ENCODE measurements at places on chromosomes 12 and 14. TPM values are rescaled to one million over a fixed set of nuclear protein-coding genes. Genes with fewer than 3 reads are reported as not detected.

- H3K4me1 ChIP-seq = no peaks in the 10 kb centered on the region
- no peak for DNase-seq
- H3K27ac ChIP-seq = no peak overlapping the region
- no peaks in the 10 kb centered on the region for H3K27me3 ChIP-seq
- no peaks in the 10 kb centered on the region for H3K36me3 ChIP-seq
Measured at GRCh38 chr14:56002342-56002741, 115.9 kb upstream of the PELI2 start.

DNA sequence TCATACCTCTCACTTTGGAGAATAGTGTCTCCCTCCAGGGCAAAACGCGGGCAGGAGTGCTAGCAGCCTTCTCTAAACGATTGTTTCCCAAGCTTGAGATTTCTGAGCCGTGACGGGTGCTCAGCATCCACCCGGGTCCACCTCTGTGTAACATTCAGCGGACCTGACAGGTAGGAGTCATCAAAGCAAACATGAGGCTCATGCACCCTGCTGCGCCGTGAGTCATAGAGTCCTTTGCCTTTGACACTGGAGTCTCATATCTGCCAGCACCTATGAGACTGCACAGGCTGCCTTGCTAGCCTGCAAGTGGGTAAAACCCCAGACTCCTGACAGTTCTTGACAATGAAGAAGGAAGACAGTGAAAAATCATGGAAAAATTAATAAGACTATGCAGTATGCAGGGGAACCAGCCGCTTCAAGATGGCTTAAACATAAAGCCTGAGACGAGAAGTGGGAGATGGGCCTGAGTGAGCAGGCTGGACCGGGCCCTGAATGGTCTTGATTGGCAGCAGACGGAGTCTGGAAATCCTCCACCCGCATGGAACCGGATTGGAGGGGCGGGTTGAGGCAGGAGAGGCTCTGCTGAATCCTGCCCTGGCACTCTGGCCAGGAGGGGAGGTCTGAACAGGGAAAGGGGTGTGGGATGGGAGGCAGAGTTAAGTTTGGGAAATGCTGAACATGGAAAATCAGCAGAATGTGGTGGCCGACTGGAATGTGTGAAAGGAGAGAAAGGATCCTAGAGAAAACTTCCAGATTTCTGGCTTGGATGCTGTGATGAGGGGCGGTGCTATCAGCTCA lies 54.2 kb downstream of the LGMN start:
- H3K27ac ChIP-seq = no peak overlapping the region
- no peaks in the 10 kb centered on the region for H3K36me3 ChIP-seq
- H3K27me3 ChIP-seq = no peaks in the 10 kb centered on the region
- no peak overlapping the region for H3K4me3 ChIP-seq

DNA sequence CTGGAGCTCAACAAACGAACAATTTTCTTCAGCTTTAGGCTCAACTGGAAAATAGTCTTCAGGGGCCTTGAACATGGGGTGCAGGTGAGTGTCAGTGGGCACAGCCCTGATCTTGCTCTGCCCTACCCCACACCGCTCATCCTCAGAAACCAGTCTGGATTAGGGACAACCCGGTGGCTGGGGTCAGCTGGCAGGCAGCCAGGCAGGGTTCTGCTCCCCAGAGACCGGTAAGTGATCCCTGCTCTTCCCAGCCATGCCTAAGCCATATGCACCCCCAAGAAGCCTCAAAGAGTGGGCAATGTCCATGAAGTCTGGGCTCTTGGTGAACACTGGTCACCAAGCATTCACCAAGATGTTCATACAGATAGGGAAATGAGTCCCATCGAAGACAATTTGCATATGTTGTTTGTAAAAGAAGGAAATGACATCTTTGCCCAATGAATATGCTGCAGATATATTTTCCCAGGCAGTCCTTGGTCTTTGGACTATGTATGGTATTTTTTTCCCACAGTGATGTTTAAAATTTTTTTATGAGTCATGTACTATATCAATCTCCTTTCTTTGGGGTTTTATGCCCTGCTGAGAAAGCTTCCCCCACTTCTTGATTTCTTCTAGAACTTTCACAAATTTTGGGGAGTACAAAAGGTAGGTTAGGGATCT lies 63.9 kb upstream of the VASH1 start:
- H3K4me3 ChIP-seq = no peak overlapping the region
- H3K27me3 ChIP-seq = no peaks in the 10 kb centered on the region
- H3K36me3 ChIP-seq = no peaks in the 10 kb centered on the region
- no peak for DNase-seq

DNA sequence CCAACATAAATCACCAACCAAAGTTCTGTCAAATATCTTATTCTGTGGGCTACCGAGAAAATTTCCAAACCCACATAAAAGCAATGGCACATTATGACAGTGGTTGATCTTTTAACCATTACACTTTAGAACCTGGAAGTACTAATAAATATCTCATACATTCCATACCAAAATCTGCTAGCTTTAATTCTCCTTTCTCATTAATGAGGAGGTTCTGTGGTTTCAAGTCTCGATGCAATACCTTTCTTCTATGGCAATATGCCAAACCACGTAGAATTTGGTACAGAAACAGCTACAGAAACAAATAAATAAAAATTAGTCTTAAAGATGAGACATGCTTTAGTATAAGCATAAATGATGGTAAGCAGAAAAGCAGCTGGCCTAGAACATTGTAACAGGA lies 100.7 kb downstream of the ELK3 start:
- no peak overlapping the region for H3K4me3 ChIP-seq
- H3K27me3 ChIP-seq = no peaks in the 10 kb centered on the region
- H3K27ac ChIP-seq = no peak overlapping the region

DNA sequence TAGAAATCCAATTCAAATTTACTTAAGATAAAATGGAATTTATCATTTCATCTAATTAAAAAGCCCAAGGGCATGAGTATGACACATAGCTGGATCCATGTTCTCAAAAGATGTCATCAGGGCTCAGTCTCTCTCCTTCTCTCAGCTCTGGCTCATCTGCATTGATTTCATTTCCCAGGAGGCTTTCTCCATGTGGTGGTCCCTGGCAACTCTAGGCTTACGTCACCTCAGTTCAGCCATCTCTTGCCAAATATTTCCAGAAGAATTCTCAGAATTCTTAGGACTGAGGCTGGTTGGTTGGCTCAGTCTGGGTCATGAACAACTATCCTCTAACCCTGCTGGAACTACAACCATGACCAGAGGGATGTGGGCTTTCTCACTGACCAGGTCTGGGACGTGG lies 65.3 kb downstream of the FOS start:
- DNase-seq = no peak
- no peaks in the 10 kb centered on the region for H3K27me3 ChIP-seq
- no peaks in the 10 kb centered on the region for H3K4me1 ChIP-seq
- no peak overlapping the region for H3K27ac ChIP-seq
- H3K36me3 ChIP-seq = no peaks in the 10 kb centered on the region
- no peak overlapping the region for H3K4me3 ChIP-seq

DNA sequence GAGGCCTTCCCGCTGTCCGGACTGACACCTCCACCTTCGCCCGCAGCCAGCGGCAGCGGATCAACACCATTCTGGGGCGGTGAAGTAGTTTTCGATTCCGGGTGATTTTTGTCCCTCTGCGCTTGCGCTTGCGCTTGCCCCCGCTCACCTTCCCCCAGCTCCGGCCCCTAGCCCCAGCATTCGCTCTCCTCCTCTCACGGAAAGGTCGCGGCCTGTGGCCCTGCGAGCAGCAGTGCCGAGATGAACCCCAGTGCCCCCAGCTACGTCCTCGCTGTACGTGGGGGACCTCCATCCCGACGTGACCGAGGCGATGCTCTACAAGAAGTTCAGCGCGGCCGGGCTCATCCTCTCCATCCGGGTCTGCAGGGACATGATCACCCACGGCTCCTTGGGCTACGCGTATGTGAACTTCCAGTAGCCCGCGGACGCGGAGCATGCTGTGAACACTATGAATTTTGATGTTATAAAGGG lies 22.7 kb upstream of the SRGAP1 start:
- no peaks in the 10 kb centered on the region for H3K4me1 ChIP-seq
- no peak for DNase-seq
- H3K36me3 ChIP-seq = no peaks in the 10 kb centered on the region
- H3K27me3 ChIP-seq = no peaks in the 10 kb centered on the region
- peak overlapping the region; percentile 20 for H3K4me3 ChIP-seq

GRCh38 chr12:21773806-21774205 lies 700 bp downstream of the KCNJ8 start:
- no peak for DNase-seq
- H3K4me3 ChIP-seq = peak overlapping the region; percentile 6
- H3K36me3 ChIP-seq = no peaks in the 10 kb centered on the region
- H3K4me1 ChIP-seq = no peaks in the 10 kb centered on the region
- no peaks in the 10 kb centered on the region for H3K27me3 ChIP-seq
- no peak overlapping the region for H3K27ac ChIP-seq

DNA sequence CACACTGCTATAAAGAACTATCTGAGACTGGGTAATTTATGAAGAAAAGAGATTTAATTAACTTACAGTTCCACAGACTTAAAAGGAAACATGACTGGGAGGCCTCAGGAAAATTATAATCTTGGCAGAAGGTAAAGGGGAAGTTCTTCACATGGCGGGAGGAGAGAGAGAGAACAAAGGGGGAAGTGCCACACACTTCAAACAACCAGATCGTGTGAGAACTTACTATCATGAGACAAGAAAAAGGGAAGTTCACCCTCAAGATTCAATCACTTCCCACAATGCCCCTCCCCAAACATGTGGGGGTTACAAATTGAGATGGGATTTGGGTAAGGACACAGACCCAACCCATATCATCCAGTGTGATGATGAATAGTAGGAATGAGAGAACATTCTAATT lies 366.5 kb downstream of the LRFN5 start:
- H3K4me1 ChIP-seq = no peaks in the 10 kb centered on the region
- no peak overlapping the region for H3K4me3 ChIP-seq

DNA sequence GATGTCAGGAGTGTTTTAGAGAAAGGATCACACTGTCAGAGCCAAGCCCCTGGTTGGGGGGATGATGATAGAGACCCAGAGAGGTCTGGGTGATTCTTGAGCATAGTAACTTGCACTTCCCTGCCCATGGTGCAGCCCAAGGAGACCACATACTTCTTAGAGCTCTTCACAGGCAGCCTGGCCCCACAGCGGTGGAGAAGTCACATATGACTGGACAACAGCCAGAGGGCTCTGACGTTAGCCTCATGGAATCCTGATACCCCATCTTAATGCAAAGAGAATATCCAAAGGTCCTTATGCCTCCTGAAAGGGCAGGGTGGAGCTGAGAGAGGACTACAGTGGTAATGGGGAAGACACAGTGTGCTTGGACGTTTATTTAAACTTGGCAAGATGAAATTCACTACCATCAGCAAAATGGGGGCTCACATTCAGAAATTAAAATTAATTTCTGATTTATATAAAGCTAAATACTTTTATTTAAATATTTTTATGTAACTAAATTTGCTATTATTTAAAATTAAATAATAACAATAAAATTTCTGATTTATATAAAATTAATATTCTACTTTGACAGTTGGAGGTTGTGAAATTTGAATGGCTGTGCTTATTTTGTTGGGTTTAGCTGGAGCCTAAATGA lies 131.3 kb downstream of the KTN1 start:
- H3K36me3 ChIP-seq = no peaks in the 10 kb centered on the region
- no peak for DNase-seq
- no peaks in the 10 kb centered on the region for H3K27me3 ChIP-seq

DNA sequence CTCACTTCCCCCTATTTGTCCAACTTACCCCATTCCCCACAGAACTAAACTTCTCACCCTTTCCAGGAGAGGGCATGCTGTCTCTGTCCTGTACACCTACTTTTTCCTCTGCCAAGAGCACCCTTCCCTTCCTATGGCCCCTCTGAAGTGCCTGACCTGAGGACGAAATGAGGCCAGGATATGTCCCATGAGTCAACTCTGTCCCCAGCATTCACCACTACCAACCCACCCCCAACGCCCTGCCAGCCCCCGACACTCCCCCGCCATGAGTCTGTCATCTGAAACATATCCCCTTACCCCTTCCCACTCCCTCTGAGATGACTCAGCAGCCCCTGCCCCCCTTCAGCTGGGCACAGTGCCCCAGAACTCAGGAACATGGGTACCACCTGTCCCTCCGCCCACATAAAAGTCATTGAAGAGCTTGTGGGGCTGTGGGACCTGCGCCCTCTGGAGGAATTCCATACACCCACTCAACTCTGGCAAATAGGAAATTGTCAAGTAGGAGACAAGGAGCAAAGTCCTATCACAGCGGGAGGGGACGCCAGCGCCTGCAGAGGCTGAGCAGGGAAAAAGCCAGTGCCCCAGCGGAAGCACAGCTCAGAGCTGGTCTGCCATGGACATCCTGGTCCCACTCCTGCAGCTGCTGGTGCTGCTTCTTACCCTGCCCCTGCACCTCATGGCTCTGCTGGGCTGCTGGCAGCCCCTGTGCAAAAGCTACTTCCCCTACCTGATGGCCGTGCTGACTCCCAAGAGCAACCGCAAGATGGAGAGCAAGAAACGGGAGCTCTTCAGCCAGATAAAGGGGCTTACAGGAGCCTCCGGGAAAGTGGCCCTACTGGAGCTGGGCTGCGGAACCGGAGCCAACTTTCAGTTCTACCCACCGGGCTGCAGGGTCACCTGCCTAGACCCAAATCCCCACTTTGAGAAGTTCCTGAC lies 26.3 kb downstream of the ITGA7 start:
- no peaks in the 10 kb centered on the region for H3K4me1 ChIP-seq
- no peak overlapping the region for H3K4me3 ChIP-seq
- no peaks in the 10 kb centered on the region for H3K27me3 ChIP-seq
- no peak overlapping the region for H3K27ac ChIP-seq

- H3K4me3 ChIP-seq = no peak overlapping the region
- peak overlapping the region; percentile 39 for H3K27ac ChIP-seq
- H3K36me3 ChIP-seq = no peaks in the 10 kb centered on the region
- H3K4me1 ChIP-seq = peaks cover 9% of the 10 kb centered on the region
Measured at GRCh38 chr12:64624035-64624434, 13.7 kb downstream of the RASSF3 start.

DNA sequence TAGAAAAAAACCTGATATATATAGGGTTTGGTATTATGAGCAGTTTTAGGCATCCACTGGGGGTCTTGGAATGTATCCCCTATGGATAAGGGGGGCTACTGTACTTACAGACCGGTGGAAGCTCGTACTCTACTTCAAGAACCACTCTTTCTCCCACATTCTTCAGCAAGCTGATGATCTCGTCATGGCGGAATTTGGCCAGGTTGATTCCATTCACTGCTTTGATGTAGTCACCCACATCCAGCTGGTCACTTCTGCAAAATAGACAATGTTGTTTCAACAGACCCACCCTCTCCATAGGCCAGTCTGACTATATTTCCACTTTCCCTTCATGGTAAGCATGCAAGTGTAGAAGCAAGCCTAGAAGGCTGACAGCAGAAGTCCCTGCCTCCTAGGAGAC lies 139.9 kb downstream of the GRIP1 start:
- no peaks in the 10 kb centered on the region for H3K4me1 ChIP-seq
- no peak overlapping the region for H3K27ac ChIP-seq
- no peak for DNase-seq

GRCh38 chr12:47419497-47419896 lies 286.3 kb downstream of the RPAP3 start:
- H3K4me1 ChIP-seq = peaks cover 5% of the 10 kb centered on the region
- H3K36me3 ChIP-seq = no peaks in the 10 kb centered on the region
- H3K27me3 ChIP-seq = no peaks in the 10 kb centered on the region
- DNase-seq = no peak
- no peak overlapping the region for H3K4me3 ChIP-seq

KRT77 gene
- total RNA-seq = not detected

KLC1 gene
- total RNA-seq = 315 TPM

P2RX7 gene
- 3.9 TPM for total RNA-seq

EML5 gene
- total RNA-seq = 1.6 TPM

NPFF gene
- not detected for total RNA-seq

PKP2 gene
- total RNA-seq = 1.4 TPM

EMC9 gene
- 15.3 TPM for total RNA-seq

FOXG1 gene
- not detected for total RNA-seq
